ENCODE measurements at places on chromosomes 2 and 18.

DNA sequence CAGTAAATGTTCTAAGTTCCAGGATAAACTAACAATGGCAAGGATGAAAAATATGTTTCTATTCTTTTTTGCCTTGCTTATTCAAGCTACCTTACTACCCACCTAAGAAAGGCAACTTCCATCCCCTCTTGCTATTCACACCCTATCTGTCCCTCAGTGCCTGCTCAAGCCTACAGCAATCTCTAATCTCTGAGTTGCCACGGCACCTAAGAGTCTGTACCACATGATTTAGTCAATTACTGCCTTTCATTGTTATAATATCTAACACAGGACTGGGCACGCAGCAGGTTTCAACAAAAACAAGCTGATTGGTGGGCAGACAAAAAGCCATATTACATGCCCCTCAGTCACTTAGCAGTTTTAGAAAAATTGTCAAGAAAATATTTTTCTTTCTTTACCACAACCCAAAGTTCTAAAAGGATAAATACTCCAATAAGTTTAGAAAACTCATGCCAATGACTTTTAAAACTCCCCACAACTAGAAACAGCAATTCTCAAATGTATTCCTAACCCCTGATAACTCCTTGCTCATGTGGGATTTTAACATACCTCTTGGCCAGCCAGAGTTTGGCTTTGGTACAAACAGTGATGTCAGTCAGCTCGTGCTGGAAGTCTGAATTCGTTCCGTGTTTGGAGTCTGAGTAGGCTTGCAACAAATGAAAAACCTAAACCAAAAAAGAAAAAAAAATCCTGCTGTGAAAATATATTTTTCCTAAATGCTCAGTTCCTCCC lies 117.3 kb upstream of the ZFP36L2 start:
- DNase-seq: no peak

- no peak for DNase-seq
Observed at GRCh38 chr2:98560256-98560771, 48.0 kb downstream of the COA5 start.

DNA sequence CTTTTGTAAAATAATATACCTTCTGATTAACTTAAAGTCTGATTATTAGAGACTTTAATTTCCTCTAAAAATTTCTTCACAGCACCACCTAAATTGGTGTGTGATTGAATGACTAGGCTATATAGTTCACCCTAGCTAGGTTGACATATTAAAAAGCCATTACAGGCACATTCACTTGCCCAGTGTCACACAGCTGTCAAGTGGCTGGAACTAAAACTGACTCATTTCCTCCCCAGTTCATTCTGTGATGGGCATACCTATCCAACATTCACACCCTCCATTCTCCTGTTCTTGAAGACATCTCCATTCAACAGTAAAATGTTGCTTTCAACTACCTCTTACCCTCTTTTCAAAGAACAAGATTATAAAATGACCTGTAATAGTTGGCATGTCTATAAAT lies 334.5 kb downstream of the ARHGAP15 start:
- no peak for DNase-seq

GRCh38 chr2:171136024-171136423 lies 24.7 kb downstream of the TLK1 start:
- no peak for DNase-seq

DNA sequence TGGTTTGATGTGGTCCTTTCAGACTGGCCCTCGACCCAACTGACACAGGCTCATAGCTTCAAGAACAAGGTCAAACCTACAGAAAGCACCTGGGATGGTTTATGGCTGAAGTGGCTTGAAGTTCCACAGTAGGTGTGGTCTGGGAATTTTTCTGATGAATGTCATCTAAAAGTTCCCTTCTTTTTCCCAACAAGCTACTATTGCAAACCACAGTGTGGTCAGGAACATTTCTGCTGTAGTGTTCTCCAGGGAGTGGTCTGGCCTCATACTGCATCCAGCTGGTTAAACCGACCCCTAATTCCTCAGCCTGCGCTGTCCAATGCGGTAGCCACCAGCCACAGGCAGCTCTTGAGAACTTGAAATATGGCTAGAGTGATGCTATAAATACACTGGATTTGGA lies 92.7 kb downstream of the FAM124B start:
- DNase-seq: no peak

DNA sequence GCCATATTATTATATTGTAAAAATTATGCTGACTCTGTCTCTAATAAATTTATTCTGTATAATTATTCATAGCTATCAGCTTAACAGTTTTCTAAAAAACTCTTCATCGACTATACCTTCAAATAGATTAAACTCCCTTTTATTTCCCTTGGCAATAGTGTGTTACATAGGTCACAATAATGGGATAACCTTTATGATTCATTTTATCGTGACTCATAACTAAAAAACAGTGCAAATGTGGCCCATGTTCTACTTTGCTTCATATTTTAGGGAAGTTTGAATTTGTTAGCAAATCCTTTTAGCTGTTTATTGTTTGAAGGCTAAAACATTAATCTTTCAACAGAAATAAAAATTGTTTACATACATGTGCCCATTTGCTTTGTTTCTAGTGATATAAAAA lies 783.2 kb upstream of the CDH2 start:
- no peak for DNase-seq

GRCh38 chr2:223055140-223055539 lies 3.1 kb downstream of the KCNE4 start:
- DNase-seq: no peak

GRCh38 chr18:58682429-58683069 lies 11.3 kb downstream of the MALT1 start:
- no peak for DNase-seq

DNA sequence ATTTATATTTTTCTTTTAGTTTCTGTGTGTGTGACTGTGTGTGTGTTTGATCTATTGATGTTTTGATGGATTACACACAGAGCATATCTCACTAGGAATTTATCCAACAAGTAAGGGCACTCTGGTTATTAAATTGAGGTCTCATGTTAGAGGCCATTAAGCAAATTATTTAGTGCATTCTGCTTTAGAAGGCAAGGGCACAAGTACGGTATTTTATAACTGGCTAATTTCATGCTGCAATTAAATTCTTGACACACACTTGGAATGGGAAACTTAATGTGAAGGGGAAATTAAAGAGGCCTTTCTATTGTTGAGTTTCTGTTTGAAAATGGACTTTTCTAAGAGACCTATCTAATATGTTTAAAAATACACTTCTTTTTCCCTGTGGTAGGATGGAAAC lies 25.8 kb downstream of the NYAP2 start:
- DNase-seq: no peak
